ENCODE measurements at places on chromosomes 5 and 9.

DNA sequence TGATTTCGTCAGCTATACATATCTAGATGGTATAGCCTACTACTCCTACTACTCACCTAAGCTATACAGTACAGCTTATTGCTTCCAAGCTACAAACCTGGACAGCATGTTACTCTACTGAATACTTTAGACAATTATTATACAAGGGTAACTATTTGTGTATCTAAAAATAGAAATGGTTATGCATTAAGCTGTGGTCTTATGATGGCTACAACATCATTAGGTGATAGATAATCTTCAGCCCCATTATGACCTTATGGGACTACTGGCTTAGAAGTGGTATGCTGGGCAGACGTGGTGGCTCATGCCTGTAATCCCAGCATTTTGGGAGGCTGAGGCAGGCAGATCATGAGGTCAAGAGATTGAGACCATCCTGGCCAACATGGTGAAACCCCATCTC, 40.2 kb downstream of the CERT1 start:
- no peak for DNase-seq

- no peak for DNase-seq
Measured at GRCh38 chr9:93698140-93698908, 121.9 kb downstream of the PHF2 start.

DNA sequence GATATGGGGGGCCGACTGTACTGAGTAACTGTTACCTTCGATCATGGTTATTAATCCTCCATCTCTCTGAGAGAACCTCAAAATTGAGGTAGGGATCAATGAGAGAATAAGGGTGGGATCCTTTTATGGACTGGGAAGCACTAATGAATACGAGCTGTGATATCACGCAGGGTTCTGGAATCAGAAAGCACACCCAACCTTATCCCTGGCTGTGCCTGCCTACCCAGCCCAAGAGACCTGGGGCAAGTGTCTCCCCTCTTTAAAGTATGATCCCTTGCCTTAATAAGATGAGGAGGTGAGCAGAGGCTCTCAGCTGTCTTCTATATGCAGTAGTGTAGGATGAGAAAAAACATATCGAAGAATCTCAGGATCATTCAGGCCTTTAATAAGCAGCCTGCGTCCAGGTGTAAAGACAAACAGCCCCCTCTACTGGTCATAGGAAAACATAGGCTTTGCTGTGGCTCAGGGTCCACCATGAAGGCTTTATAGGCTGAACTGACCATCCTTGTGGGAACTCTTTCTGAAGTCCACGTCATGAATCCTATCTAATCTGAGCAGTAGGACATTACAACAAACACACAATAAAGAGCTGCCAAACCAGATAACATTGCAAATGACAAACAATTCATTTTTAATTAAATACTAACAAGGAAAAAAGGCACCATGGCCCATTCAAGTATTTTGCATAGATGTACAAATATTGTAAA, 16.8 kb downstream of the NIPAL4 start:
- no peak for DNase-seq

DNA sequence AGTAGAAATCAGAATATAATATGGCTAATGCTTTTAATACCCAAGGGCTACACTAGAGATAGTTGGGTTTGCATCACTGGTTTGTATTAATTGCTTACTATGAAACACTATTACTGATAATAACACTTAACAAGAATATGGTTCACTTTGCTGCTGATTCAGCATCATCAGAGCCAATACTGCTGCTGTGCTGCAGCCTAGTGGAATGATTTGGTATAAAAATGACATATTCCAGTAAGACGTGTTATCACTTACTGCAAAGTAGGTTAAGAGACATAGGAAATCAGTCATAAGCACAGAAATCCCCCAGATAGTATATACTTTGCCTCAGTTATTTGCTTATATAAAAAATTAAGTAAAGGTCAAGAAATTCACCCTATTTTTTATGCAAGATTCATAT, 2.8 kb downstream of the CDH10 start:
- DNase-seq, result no peak

GRCh38 chr5:124519396-124519795, 227.0 kb downstream of the ZNF608 start:
- DNase-seq, result no peak

DNA sequence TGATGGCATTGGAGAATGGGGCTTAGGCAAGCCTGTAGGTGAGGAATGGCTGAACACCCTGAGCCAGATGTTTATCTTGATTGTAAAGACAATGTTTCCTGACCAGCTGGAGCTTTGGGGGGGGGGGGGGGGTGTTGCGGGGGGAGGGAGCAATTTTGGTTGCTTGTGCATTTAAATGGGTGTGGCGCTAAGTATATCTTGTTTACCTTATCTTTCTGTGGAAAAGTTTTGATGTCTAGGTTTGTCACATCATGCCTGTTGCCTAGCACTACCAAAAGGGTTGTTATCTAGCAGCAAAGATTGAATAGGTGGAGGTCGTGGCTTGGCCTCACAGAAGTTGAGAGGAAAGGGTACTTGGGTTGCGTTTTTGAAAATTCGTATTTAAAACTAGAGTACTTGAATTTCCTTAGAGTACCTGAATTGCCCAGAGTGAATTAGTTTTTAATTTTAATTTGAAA, 1.3 kb downstream of the SMAD5 start:
- DNase-seq, result no peak

GRCh38 chr9:27371382-27371781, 74.4 kb upstream of the EQTN start:
- no peak for DNase-seq

GRCh38 chr9:80932947-80933780, 756.2 kb downstream of the TLE1 start:
- DNase-seq, result no peak

GRCh38 chr9:2634818-2635217, 13.2 kb downstream of the VLDLR start:
- DNase-seq, result no peak

DNA sequence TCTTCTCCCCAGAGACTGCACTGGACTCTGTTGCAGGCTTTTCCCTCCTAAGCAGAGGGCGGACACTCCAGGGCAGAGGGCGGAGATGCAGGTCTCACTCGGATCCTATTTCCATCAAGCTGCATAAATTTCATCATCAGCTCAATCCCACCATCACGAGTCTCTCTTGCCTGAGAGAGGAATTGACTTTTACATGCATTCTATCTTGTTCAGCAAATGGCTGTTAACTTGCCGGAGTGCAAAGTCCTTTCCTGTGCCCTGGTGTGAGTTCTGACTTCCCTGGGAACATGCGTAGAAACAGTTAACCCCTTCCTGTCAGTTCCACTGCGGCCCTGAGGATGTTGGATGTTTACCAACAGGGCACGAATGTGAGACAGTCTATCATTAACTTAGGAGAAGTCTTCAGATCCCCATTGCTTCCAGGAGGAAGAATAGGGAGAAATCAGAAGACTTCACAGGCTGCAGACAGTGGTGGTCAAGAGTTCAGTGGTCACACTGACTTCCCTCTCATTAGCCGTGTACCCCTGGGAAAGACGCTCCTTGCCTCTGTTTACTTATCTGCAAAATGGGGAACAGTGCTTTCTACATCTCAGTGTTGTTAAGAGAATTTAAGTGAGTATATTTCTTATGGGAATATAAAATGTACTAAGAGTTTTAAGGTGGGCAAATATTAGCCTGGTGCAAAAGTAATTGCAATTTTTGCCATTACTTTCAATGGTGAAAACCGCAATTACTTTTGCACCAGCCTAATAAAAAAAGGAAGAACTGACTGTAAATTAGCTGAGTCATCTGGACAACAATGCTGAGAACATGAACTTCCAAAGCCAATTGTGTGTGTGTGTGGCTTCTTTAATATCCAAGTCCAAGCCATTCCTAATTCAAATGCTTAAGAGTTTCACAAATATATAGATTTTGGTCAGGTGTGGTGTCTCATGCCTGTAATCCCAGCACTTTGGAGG, 248.0 kb downstream of the DRD1 start:
- DNase-seq, result no peak

DNA sequence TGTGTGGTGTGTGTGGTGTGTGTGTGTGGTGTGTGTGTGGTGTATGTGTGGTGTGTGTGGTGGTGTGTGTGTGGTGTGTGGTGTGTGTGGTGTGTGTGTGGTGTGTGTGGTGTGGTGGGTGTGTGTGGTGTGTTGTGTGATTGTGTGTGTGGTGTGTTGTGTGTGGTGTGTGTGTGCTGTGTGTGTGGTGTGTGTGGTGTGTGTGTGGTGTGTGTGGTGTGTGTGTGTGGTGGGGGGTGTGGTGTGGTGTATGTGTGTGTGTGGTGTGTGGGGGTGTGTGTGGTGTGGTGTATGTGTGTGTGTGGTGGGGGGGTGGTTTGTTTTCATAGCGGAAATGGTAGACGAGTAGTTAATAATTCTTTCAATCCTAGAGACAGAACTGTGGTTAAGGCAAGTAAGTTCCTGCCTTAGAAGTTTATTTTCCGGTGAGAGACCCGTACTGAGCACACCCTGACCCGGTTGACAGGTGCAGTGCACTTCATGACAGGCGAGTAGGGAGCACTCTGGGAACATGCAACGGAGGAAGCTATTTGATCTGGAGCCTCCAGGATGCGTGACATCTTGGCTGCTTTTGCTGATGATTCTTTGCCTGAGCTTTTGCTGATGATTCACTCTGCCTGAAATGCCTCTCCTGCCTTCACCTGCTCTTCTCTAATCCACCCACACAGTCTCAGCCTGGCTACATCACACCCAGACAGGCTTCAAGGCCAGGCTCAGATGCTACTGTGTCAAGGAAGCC, 21.7 kb upstream of the FAT2 start:
- peak; percentile 37 for DNase-seq

GRCh38 chr5:167513381-167513780, 778.1 kb upstream of the WWC1 start:
- DNase-seq, result no peak

GRCh38 chr9:119967867-119968535, 598.8 kb upstream of the BRINP1 start:
- DNase-seq, result no peak

DNA sequence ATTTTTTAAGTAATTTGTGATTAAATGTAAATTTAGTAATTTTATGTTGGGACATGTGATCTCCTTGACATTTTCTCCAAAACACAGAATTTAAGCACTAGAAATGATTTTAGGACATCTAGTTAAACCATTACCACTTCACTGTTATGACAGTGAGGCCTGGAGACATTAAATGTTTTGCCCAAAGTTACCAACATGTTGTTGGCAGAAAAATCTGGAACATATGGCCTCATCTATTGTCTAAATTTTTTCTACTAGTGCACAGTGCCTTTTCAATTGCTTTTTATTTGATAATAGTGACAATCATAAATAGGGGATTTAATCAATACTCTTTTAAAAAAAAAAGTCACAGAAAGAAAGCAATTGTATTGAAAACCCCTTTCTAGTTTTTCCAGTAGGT, 45.6 kb downstream of the PIK3R1 start:
- no peak for DNase-seq

DNA sequence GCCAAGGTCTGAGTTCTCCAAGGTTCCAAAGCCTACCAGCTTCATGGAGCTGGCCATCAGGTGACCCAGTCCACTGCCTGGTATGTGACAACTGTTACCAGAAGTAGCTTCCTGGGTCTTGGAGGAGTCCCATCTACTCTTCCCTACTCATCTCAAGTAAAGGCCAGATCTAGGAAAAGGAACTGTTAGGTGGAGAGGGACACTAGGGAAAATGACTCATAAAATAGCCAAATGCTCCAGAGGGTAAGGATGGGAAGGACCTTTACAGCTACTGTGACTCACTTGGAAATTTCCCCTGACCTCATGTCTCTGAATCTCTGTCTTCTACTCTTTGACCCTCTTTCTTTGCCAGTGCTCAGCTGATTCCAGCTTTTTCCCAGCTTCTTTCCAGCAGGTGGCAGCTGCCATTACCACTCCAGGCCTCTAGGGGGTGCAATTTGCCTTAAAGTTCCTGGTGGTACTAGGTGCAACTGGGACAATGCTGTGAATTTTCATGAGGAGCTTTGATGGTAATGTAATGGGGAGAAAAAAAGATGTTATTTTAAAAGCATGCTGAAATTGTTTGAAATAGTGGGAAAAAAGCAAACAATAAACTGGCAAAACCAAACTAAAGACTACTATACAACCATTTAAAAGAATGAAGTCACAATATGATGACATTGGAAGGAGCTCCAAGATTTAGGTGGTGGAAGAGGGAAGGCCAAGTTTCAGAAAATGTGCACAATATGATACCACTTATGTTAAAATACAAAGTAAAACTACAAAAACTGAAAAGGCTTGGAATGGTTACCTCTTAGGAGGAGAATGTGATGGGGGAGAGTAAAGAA, 27.1 kb upstream of the MYORG start:
- peak; percentile 34 for DNase-seq

GRCh38 chr9:4541281-4541680, 51.0 kb downstream of the SLC1A1 start:
- no peak for DNase-seq

DNA sequence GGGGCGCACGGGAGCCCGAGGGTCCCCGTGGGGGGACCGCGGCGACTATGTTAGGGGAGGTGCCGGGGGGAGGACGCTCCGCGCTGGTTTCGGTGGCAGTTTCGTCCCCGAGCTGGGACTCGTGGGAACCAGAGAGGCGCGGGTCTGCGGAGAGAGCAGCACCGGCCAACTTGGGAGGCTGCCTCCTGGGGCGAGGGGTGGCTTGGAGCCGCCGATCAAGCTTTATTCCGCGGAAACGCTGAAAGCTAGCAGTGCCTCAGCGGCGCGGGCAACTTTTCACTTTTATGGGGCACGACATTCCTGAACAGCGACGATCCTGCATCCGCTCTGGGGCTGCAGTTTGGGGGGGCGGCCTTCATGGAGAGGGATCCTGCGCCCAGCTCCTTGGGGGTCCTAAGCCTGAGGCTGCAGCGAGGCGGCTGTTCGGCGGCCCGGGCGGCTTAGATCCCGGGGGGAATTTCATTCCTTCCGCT, 369 bp downstream of the OCLN start:
- DNase-seq, result no peak

DNA sequence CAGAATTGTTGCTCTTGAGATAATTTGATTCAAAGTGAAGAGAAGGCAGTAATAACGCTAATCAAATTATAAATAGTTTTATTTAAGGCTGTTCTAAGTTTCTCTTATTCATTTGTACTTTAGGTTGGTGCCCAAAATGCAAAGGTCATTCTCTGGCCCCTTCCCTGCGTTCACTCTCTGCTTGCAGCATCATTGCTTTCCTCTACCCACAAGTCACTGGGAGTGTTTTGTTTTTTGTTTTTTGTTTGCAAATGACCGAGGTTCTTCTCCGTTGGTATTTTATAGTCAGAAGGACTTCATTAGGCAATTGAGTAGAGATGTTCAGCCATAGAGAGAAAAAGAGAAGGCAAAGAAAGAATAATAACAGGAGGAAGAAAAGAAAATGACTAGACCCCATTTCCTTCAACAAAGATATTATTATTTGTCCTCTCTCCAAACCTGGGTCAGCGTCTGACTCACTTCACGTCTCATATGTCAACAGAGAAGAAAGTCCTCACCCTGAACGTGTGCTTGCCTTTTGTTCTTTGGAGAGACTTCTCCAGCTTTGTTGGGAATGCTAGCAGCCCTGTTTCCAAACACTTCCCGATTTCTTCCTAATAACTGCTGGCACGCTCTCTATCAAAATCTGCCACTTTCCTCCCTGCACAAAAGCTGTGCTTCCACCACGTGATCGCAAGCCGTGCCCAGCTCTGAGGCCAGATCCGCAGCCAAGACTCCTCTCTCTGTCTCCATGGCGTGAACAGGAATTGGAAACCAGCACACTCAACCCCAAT, 119.8 kb downstream of the EBF1 start:
- DNase-seq, result no peak

- DNase-seq, result no peak
Measured at GRCh38 chr5:111280282-111280951, 56.2 kb downstream of the CAMK4 start.

- DNase-seq, result no peak
Measured at GRCh38 chr5:84725946-84726570, 341.4 kb upstream of the EDIL3 start.

- DNase-seq, result no peak
Measured at GRCh38 chr9:128933731-128934130, 12.9 kb downstream of the PHYHD1 start.

- DNase-seq, result no peak
Measured at GRCh38 chr5:16810208-16810854, 125.8 kb downstream of the MYO10 start.

All from stimulated activated naive CD4-positive, alpha-beta T cell treated with Interleukin-2 at 50 U/mL for 16 hours (primary cell).